ENCODE measurements at places on chromosomes 7 and 10.

DNA sequence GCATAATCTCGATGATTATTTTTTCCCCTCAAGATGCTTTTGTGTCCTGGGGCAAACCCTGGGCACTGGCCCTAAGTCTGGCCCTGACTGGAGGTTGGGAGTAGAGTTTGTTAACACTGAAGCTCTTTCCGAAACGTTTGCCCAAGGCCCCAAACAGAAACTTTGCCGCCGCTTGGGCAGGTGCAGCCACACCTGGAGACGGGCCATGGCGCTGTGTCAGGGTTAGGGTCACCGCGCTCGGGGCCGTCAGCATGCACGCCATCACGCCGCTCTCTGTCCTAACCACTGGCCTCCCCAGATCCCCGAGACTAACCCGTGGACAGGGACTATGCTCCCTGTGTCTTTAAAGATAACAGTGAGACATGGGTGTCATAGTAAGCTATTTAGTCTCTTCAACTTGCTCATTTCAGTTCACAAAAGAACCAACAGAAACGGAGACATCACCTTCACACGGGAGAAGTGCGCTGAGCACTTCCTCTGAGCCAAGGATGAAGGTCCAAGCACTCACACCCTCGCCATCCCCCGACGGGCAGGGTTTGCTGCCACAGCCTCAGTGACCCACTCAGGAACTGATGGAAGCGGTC lies 85.3 kb upstream of the DIP2C start:
- no peak for DNase-seq

- no peak for DNase-seq
Observed at GRCh38 chr10:30231071-30231652, 117.9 kb downstream of the MTPAP start.

DNA sequence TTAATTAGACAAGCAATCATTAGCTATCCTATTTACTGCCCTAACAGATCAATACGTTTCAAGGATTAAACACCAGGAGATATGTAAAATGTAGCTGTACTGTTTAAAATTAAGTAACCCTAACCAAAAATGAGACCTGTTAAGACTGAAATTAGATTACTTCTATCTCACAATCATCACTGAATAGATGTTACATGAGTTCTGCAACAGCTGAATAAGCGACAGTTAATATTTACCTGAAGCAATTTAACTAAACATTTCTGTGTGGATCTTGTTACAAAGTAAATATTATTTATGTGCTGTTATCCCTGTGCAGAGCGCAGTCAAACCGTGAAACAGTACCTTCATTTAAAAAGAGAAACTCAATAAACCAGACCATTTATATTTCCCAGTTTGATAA lies 122.5 kb downstream of the RELN start:
- no peak for DNase-seq

GRCh38 chr7:904847-905246 lies 28.5 kb downstream of the GET4 start:
- no peak for DNase-seq

DNA sequence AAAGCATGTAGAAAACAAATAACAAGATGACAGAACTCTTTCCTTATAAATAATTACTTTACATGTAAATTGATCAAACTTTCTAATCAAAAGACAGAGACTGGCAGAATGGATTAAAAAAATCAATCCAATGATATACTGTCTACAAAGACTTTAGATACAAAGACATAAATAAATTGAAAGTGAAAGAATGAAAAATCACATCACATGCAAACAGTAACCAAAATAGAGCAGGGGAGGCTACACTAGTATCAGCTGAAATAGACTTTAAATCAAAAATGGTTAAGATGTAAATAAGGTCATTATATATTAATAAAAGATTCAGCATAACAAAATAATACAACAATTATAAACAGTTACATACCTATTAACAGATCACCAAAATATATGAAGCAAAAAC lies 97.3 kb downstream of the SNX13 start:
- no peak for DNase-seq

DNA sequence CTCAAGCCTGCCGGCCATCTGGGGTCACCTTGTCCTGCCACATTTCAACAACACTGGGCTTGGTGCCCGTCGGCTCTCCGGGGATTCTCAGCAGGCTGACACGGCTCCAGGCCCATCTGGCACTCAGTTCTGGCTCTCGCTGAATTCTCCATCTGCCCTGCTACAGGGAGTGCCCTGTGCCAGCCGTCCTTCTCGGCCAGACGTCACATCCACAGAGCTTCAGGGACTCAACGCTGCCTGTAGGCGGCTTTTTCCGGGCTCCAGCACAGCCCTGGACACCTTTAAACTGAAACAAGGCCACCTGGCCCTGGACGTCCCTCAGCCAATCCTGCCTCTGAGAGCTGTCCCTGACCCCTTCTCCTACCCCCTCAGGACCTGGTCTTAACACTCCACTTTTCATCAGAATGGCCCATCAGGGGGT lies 43.0 kb downstream of the TMEM130 start:
- DNase-seq: no peak

GRCh38 chr10:94607111-94607510 lies 61.5 kb downstream of the HELLS start:
- no peak for DNase-seq
